ENCODE measurements at places on chromosomes 11 and 22.

GRCh38 chr22:28500006-28500405, 179.6 kb downstream of the TTC28 start:
- no peak for DNase-seq

DNA sequence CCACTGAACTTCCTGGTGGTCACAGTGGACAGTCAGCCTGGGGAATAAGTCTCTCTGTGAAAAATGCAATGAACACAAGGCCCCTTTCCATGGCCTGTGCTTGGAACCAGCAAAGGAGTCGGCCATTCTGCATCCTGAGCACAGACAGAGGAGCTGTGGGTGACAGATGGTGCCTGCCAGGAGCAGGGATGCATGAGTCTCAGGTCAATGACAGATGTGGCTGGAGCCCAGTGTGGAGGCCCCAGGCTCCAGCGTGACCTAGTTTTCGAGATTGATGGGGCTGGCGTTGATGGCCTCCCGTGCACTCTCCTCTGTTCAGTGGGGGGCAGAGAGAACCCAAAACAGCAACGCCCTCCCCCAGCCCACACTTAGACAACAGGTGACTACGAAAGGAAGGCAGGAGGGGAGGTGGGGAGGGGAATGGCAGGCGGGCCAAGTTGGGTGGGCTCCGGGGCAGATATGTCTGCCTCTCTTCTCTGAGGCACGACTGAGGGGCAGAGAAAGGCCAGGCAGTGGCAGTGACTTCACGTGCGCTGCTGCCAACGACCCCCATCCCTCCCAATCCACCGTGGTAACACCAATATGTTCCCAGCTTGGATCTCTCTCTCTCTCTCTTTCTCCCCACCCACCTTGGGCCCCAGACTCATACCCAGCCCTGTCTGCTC, 34.4 kb upstream of the CD5 start:
- no peak for DNase-seq

DNA sequence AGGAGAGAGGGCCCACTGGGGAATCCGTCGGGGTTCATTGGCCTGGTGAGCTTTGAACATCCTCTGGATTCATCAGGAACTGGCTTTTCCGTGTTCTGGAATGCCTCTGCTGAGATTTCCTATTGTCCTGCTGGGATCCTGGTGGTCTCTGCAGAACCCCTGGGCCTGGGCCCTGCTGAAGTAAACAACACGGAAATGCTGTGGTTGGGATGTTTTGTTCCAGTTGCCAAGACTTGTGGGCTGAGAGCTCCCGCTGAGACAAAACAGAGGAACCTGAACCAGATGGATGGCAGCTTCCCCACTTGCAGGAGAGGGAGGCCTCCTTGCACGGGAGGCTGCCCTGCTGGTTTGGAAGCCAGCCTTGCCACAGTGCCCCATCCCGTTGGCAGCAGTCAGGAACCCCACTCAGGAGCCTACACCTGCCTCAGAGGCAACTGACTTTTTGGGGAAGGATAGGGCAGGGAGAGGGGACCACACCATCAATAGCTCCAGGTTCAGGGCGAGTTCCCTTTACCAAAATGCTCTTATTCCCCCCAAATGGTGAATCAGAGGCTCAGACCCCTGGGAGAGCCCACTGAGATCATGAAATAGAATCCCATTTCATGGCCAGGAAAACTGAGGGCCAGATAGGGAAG, 60.7 kb downstream of the LRRC32 start:
- DNase-seq = no peak

DNA sequence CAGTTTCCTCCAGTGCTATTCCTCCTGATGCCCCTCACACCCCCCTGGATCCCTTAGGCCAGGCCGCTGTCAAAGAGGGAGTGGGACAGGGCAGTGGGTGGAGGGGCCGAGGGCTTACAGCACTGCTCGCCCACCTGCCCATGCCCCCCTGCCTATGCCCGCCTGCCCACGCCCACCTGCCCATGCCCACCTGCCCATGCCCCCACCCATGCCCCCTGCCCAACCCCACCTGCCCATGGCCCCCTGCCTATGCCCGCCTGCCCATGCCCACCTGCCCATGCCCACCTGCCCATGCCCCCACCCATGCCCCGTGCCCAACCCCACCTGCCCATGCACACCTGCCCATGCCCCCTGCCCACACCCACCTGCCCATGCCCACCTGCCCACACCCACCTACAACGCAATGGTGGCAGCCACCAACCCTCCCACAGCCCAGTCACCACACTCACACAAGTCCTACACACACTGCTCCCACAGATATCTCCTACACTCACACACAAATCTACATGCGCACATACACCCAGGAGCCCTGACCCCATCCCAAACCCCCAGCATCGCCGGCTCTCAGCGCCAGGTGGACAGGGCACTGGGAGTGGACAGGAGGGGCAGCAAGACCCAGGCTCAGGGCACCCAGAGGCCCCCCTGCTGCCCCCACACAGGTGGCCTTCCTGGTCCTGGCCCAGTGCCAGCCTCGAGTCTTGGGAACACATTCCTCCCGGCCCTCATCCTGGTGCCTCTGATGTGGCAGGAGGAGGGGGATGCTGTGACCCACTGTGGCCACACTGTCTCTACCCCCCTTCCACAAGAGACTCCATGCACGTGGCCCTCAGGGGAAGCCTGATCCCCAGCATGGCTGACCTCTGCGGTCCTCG, 61.8 kb downstream of the CYTH4 start:
- no peak for DNase-seq

- no peak for DNase-seq
These were observed 56.8 kb downstream of the CDKN1C start for GRCh38 chr11:2828585-2829330.

DNA sequence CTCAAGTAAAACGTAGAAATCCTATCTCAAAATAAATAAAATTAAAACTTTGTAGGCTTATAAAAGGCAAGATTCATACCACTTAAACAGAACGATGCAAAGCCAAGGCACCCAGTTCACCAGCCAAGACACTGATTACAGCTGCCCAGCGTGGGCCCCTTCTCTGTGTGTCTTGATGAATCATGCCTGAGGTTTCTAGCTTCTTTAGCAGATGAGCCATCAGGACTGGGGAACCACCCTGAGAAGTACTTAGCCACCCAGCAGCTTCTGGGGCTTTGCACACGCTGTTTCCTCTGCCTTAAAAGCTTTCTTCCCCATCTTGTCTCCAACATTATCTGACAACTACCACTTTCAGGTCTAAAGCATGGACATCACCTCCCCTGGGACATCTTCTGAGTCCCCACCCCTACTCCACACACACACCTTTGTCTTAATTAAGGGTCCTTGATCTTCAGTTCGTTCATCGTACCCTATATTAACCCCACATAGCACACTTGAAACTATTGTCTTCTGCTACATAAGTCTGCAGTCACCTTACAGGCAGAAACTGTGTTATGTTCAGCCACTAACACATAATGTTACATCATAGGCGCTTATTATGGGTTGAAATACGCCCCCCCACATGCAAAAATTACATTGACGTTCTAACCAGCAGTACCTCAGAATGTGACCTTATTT, 8.7 kb upstream of the LAYN start:
- peak; percentile 8 for DNase-seq

DNA sequence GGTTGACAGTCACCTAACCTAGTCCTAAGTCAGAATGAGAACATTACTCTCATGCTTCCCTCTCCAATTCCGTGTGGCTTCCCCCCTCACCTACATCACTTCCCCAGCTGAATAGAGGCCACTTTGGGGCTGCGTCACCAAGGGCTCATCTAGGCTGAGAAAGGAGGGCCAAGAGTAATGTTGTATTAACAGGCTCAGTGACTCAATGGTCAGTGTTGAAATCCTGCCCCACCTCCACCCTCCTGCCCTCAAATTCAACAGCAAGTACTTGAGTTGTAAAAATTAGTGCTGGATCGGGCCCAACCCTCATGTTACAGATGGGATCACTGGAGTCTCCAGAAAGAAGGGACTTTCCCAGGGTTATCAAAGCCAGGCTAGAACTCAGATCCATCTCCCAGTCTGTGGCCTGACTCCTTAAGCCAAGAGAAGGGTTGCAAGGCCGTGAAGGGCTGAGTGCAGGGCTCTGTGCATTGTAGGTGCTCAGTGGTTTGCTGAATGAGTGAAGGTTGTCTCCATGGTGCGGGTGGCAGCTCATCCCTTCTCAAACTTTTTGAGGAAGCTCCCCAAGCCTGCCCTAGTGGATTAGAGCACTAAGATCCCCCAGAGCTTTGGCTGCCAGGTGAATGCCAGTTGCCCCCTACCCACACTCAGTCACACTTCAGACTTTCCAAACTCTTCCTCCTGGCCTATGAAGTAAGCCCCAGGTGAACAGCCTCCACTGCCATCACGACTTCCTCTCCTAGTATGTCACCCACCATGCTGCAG, 3.2 kb downstream of the DGAT2 start:
- no peak for DNase-seq

DNA sequence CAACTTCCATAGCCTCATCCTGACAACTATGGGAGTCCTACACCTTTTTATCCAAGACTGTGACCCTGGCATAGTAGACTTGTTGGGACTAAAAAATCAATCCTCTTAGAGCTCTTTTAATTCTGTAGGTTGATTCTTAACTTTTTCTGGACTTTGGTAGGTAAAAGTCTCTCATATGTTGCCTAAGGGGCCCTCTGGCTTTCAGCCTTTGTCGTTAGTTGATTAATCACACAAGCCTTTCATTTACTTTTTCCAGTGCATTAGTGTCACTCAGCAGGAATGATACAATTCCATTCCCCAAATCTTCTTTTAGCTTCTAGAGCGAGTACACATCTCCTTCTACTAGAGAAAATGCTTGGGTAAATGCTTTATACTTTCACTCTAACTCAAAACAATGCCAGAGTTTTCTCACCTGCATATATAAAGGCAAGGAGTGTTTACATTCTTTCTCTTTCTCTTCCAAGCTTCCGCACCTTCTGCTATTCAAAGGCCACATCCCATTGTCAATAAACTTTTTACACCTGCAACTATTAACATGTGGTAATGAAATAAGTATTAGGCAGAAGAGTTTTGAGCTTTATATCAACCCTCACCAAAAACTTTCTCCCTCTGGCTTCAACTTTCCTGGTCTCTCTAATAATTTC, 516.6 kb downstream of the FAM181B start:
- no peak for DNase-seq

GRCh38 chr11:23151819-23152218, 291.5 kb upstream of the CCDC179 start:
- DNase-seq = no peak

Data from GM12878 (cell line).